ENCODE measurements at places on chromosomes 3 and 15.
A peak's percentile ranks its signal among the peaks of the same experiment; 100 is the strongest.

DNA sequence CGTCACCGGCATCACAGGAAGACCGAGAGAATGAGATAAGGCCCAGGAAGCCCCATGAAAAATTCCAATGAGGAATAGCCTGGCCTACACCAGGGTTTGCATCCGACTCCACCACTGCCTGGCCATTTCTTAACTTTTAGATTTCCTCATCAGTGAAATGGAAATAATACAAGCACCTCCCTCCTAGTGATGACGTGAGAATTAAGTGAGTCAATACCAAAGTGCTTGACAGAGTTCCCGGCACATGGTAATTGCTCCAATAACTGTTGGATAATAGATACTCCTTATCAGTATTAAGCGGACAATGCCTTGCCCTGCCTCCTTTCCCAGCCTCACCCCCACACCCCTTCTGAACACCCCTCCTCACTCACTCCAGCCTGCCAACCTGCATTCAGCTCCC is 105.4 kb downstream of the TLE3 start:
- DNase-seq, result no peak

DNA sequence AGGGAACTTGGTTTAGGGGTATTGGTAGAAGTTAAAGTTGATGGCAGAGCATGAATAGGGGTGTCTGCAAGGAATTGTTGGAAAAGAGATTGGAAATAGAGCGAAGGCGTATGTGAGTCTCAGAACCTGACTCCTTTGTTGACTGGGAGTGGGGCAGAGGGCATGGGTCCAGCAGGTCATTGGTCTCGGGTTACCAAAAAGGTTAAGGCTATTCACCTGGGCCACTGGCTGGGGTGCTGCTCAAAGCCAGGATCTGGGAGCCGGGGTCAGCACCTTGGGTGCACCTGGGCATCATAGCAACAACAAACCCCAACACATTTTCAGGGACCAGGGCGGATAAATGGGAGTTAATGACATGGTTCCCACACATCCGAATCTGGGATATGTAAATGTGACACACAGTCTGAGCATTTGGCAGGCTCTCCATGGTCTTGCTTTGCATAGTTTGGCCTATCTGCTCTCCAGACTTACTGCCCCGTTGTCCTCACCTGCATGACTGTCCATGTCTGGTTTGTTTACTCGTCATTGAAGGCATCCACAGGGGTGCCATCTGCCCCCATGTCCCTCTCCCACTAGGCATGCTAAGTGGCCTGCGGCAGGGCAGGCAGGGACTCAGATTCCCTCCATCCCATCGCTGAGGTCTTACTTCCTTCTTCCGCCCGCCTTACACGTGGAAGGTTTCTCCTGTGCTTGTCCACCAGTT is 10.1 kb downstream of the KLF13 start:
- DNase-seq, result no peak

- no peak for DNase-seq
These were observed 83.9 kb upstream of the PROK2 start for GRCh38 chr3:71868876-71869275.

DNA sequence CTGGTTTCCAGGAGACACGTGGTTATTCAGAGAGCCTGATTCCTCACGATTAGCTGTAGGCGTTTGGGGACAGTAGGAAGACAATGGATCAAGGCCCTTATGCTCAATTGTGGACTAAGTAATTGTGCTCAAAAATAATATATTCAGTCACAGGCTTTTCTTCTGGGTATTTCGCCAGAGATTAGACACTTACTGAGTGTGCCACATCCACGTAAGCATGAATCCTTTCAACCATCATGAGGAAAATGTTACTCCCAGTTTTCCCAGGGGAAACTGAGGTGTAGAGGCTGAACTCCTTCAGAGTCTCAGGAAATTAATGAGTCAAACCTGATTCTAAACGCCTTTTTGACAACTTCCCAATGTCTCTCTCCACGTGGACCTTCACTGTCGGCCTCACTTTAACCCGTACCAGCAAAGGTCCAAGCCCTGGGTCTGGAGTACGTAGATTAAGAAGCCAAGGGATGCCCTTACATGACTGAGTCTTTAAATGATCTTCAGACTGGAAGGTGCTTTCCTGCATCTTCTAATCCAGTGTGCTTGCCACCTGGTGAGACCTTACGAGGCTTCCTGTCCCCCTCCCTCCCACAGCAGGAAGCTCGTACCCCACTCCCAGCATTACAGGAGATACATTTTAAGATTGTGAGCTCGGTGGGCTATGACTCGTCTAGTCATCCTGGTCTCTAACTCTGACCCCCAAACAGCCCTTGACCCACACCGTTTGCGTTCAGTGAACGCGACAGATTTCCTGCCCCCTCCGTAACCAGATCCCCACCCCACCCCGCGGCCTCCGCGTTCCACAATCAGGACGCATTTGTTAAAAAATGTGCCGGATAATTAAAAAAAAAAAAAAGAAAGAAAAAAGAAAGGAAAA is 1.7 kb downstream of the PKM start:
- no peak for DNase-seq

- DNase-seq, result no peak
These were observed 352.1 kb upstream of the CFAP20DC start for GRCh38 chr3:59401924-59402323.

DNA sequence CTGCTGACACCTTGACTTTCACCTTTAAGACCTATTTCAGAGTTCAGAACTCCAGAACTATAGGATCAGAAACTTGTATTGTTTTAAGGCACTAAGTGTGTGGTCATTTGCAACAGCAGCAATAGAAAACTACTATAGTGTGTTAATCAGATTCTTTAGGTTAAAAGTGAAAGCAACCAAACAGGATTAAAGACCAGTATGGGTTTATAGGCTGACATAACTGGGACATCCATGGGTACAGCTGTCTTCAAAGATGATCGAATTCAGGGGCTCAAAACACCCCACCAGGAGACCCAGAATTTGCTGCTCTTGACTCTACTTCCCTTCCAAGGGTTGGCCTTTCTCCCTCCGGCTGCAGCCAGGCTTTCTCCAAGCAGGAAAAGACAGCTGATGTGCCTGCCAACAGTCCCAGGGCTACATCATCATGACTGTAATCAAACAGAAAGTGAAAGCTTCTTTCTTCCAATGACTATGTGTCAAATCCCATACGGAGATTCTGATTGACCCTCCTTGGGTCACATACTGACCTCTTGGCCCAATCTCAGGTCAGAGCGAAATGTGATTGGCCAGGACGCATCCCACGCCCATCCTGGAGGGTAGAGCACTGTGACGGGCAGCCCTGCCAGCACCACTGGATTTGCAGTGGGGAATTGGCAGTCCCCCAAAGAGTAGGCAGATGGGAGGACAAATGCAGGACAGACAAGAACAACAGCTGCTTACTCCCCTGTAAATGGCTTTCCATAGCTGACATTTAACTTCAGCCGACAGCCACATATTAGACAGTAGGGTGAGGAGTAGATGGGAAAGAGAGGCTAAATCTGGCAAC is 51.4 kb upstream of the RNF7 start:
- DNase-seq, result no peak

- peak; percentile 49 for DNase-seq
These were observed 98.0 kb downstream of the USP13 start for GRCh38 chr3:179750720-179751328.

DNA sequence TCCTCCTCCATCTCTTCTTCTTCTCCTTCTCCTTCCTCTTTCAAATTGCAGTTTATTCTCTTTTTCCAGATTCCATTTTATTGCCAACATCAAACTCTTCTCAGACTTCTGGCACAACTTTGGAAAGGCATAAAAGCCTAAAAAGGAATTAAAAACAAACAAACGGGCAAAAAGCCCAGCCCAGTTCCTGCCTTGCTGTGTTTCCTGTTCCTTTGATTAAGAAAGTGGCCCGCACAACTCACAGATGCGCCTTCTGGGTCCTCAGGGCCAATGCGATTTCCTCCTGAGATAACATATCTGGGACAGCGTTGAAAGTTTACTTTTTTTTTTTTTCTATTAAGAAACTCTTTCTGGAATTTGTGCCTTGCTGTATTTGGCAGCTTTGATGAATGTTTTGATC is 158.7 kb upstream of the UBE3A start:
- DNase-seq, result no peak

DNA sequence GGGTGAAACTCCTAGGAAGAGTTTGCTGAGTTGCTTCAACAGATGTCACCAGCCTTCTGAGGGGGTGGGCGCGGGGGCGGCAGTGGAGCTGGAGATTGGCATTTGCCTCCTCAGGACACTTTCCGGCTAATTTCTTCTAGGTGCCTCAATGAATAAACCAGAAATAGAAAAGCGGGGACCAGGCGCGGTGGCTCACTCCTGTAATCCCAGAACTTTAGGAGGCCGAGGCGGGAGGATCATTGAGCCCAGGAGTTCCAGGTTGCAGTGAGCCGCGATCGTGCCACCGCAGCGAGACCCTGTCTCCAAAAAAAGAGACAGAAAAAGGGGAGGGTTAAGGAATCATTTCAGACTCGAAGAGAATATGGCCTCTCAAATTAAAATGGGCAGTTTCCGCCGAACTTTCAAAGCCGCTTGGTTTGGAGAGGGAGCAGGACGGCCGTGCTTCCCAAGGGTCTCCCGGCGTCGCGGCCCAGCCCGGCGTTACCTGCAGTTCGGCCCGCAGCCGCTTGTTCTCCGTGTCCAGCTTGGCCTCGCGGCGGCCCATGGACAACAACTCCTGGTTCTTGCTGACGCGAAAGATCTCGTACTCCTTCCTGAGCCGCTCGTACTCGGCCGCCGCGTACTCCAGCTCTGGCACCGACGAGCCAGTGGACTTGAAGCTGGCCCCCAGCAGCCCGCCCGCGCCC is 587 bp downstream of the NPHP3 start:
- no peak for DNase-seq
